ENCODE measurements at places on chromosomes 5 and 9. TPM values are rescaled to one million over a fixed set of nuclear protein-coding genes. Genes with fewer than 3 reads are reported as not detected.

- DNase-seq = no peak
Observed at GRCh38 chr9:23721466-23721865, 104.6 kb downstream of the ELAVL2 start.

GRCh38 chr9:129602598-129603415 lies 18.1 kb downstream of the C9orf50 start:
- no peak for DNase-seq

GRCh38 chr9:99166149-99166548 lies 55.6 kb downstream of the ALG2 start:
- DNase-seq = no peak

DNA sequence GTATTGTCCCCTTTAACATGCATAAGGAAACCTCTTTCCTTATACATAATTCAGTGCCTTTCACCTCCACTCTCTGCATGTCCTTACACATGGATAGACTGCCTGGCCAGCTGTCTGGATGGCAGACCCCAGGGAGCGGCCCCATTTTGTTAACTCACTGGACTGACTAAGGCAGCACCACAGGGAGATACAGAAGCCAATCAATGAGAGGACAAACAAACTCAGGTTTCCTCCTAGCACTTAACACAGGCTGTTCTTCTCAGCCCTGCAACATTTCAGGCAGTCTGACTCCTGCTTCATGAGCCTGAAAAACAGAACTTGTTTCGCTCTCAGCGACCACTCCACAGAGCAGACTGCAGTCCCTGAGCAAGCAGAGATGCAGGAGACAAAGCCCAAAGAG lies 135.4 kb upstream of the RASEF start:
- no peak for DNase-seq

DNA sequence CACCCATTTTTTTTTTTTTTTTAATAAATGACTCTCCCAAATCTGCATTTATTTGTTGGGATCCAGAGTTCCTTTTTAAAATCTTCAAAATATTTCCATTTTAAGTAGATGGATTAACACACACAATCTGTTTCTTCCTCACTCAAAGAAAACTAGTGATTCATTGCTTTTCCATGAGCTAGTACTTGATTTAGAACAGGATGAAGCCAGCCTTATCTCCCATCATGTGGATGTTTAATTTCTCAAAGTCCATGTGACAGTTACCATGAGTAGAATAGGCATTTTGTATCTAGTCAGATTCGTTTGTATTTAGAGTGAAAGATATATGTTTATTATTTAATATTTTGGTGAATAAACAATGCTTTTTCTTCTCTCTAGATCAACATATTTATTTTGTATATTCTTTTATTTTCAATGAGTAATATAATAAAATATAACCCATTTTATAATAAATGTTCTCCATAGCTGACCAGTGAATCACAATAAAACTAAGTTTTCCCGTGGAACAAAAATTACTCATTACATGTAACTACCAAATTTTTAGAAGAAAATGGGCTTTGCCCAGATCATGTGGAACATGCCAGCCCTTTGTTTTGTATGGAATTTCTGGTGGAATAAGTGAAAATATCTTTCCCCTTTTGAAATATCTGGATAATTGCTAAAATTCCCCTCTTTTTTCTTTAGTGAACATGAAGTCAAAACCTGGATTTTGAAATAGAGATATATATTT lies 54.9 kb upstream of the RPS23 start:
- DNase-seq = no peak

DNA sequence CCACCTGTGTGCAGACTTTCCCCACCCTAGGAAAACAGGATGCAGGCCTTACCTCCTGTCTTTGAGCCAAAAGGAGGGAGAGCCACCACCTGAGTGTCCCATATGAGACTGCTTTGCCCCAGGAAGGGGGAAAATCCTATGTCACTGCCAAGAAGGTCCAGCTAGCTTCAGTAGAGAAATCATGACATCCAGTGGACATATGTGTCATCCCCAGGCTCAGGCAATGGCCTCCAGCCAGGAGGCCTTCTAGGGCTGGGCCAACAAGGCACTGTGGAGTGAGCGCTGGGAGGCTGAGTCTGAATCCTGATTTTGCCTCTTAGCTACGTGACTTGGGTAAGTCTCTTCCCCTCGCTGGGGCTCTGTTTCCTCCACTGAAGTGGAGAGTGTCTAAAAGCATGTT lies 60.2 kb downstream of the SMIM23 start:
- DNase-seq = peak; percentile 87

GRCh38 chr9:86639899-86640379 lies 285.7 kb upstream of the TUT7 start:
- no peak for DNase-seq

GRCh38 chr5:107564931-107565372 lies 105.8 kb downstream of the EFNA5 start:
- no peak for DNase-seq

- DNase-seq = no peak
Observed at GRCh38 chr5:75006865-75007822, 45.2 kb downstream of the GCNT4 start.

GRCh38 chr9:92726971-92727715 lies 37.5 kb downstream of the BICD2 start:
- peak; percentile 31 for DNase-seq

DNA sequence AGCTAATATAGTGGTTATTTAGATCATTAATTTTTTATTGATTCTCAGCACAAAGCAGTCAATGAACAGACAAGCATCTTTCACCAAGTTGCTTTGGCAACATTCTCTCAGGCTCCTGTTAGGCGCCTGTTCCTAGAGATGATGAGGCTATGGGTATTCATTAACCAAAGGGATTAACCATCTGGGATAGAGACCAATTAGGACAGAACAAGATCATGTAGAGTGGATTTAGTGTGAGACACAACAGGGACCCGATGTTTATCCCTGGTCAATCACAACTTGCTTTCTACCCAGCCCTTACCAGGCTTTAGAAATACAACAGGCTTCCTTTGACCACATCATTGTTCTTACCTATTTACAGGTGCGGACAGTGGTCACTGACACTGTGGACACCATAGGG lies 82.2 kb downstream of the PJA2 start:
- no peak for DNase-seq

DNA sequence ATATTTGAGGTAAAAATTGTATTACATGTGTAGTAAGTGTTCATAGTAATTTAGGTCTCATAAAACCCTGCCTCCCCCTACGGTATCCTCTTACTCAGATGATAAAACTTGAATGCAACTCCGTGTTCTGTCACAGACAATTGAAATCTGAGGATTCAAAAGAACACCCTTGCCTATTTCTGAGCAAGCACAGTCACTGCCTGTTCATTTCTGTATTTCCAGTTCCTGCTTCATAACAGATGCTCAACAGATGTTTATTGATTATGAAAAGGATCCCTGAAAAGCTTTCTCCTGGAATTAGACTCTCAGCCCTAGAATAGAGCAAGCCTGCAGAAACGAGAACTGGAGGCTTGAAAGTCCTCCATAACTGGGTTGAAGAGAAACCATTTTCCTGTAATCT lies 144.1 kb upstream of the SPEF2 start:
- DNase-seq = no peak

GRCh38 chr5:156354571-156354970 lies 27.6 kb downstream of the SGCD start:
- no peak for DNase-seq

DNA sequence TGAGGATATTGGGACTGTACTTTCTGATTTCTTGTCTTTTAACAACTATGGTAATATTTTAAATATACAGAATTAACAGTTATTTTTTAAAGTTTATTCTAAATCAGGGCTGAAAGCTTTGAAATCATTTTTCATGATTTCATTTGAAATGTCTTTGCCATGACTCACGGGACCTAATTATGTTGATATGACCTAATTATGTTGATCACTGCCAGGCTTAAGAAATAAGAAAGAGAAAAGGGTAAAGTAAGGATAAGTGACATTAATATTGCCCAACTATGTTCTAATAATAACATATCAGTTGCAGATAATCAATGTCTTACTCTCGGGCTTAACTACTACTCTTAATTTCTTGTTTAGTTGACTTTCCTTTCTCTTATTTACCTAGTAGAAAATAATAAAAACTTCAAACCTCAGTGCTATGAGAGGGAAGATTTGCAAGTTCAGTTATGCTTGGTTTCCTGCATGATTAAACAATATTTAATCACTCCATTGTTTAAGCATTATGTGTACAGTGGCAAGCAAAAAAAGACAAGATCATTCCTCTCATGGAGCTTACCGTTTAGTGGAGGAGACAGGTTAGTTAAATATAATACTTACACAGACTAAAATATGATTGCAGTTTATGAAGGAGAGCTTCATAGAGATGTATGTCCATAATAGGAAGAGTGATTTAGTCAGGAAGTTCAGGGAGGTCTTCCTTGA lies 67.0 kb upstream of the EIF4EBP3 start:
- DNase-seq = no peak

DNA sequence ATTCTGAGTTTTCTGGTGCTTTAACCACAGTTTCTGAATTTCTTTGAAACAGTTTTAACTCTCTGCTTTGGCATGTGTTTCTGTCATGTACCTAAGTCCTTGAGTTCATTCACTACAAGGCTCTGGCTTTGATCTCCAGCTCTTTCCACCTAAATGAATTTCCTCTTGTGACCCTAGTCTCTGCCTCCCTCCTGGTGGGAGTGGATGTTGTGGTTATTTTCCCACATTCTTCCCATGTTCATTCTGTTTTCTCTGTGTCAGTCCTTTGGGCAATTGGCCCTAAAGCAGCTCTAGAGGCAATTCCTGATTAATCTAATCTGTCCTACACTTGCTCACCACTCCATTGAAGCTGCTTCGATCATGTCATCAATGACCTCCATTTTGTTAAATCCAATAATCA lies 28.4 kb upstream of the DPYSL3 start:
- no peak for DNase-seq

GRCh38 chr5:129807162-129807814 lies 59.4 kb downstream of the MINAR2 start:
- no peak for DNase-seq

DNA sequence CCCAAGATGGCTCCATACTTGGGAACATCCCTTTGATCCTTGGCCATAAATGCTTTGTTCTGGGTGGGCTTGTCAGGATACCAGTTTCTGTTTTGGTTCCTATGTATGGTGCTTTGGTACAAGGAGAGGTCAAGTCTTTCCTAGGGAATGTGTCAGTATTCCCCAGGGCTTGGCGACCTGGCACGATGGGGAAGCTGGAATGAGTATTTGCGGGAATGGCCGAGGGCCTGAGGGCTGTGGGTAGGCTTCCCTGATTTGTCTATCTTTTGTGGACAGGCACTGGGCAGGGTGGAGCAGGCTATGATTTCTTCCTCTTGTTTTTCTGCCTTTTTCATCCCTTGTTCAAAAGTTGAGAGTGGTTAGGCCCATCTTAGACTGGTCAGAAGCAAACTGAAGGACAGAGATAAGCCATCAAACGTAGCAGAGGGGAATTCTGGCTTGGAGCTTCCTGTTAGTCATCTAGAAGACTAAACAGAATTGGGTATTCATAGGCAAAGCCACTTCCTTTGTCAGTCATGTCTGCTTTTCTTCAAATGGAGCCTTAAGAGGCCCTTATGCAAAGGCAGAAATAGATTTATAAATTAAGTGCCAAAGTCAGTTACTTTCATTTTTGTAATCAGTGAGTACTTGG lies 13.7 kb downstream of the DOCK2 start:
- DNase-seq = no peak

DNA sequence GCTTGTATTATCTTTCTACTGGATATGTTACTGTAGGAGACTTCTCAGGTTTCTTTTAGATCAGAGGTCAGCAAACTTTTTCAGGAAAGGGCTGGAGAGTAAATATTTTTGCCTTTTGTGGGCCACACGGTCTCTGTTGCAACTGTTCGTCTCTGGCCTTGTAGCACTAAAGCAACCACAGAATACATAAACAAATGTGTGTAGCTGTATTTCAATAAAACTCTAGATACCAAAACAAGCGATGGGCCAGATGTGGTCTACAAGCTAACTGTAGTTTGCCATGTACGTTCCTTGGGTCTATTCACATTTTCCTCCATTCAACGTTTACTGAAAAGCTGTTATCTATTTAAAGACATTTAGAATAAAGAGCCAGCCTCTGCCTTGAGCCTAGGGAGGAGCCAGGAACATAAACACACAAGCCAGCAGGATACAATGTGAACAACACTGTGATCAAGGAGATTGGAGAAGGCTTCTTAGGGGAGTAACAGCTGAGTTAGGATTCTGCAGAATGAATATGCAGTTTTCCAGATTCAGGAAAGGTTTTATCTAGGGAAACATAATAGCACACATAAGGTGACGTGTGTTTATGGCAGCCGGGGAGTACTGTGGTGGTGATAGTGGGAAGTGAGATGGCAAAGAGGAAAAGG lies 33.0 kb upstream of the HOMER1 start:
- DNase-seq = no peak

- peak; percentile 22 for DNase-seq
Observed at GRCh38 chr9:37909326-37909725, 5.4 kb upstream of the SLC25A51 start.

DNA sequence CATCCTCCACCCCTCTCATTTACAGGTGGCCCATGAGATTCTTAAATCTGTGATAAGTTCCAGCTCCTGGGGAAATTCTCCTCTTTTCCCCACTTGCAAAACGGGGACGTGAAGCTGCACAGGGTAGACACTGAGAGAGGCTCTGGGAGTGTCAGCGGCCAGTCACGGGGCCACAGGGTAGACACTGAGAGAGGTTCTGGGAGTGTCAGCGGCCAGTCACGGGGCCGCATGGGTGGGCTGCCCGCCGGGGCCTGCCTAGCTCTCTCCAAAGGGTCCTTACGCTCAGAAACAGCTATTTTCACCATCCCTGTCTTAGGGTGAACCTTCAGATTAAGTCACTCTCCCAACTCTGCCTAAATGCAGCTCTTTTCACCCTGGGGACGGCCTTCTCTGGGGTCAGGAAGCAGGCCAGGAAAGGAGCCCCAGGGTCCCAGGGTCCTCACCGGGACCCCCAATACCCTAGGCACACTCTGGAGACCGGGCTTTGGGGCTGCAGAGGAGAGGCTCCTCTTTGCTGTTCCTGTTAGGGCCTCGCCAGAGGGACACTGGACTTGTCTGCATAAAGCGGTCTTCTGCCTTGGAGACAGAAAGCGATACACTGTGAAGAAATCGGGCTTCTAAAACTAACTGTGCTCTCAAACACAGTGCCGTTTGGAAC lies 1.5 kb downstream of the FAM78A start:
- no peak for DNase-seq

GRCh38 chr5:132267166-132267739 lies 9.8 kb downstream of the PDLIM4 start:
- no peak for DNase-seq

The RUFY1 gene
- 36.6 TPM for total RNA-seq

The ANKRA2 gene
- 19.1 TPM for total RNA-seq

The BRINP1 gene
- total RNA-seq = 0.86 TPM

The PCSK1 gene
- total RNA-seq = 18.5 TPM

The IDNK gene
- total RNA-seq = 5.2 TPM

The PRELID2 gene
- 16.1 TPM for total RNA-seq

The PHYKPL gene
- 54.0 TPM for total RNA-seq

The ANKDD1B gene
- total RNA-seq = 0.93 TPM

The ZNF618 gene
- 7.2 TPM for total RNA-seq

The DRD1 gene
- 0.29 TPM for total RNA-seq

The PCDHA6 gene
- 0.14 TPM for total RNA-seq

The C1QTNF2 gene
- total RNA-seq = 9.7 TPM

The OR1Q1 gene
- not detected for total RNA-seq

The FREM1 gene
- total RNA-seq = 3.3 TPM

The PCDHA12 gene
- total RNA-seq = 0.24 TPM

The SPINK5 gene
- 0.14 TPM for total RNA-seq

The CD74 gene
- 279 TPM for total RNA-seq

The ZNF474 gene
- total RNA-seq = 0.38 TPM

The MLANA gene
- not detected for total RNA-seq

The PCDHB6 gene
- total RNA-seq = 1.6 TPM

The MEGF9 gene
- total RNA-seq = 19.9 TPM

The SPATA31C1 gene
- not detected for total RNA-seq

Data from posterior vena cava (tissue), 2 donors.